Thoracic aorta (tissue), 2 donors: ENCODE measurements at places on chromosomes 6 and 20.

- DNase-seq: no peak
Measured at GRCh38 chr6:43074847-43075669, 1.1 kb upstream of the PTK7 start.

GRCh38 chr6:55777469-55777868 lies 97.9 kb downstream of the BMP5 start:
- DNase-seq: no peak

DNA sequence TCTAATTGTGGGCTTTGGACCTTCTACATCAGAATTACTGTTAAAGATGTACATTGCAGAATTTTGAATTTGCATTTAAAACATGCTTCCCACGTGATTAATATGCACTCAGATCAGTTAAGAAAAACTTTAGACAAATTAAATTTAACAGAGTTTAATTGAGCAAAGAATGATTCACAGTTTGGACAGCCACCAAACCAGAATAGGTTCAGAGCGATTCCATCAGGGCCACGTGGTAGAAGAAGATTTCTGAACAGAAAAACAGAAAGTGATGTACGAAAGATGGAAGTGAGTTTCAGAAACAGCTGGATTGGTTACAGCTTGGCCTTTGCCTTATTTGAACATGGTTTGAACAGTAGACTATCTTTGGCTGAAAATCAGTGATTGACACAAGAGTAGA lies 704.2 kb upstream of the MAP3K7 start:
- DNase-seq: no peak

GRCh38 chr6:56417823-56418222 lies 170.4 kb upstream of the COL21A1 start:
- no peak for DNase-seq

- DNase-seq: no peak
Measured at GRCh38 chr6:27091661-27092315, 155.7 kb upstream of the PRSS16 start.

GRCh38 chr6:112622036-112622435 lies 274.9 kb downstream of the RFPL4B start:
- no peak for DNase-seq

DNA sequence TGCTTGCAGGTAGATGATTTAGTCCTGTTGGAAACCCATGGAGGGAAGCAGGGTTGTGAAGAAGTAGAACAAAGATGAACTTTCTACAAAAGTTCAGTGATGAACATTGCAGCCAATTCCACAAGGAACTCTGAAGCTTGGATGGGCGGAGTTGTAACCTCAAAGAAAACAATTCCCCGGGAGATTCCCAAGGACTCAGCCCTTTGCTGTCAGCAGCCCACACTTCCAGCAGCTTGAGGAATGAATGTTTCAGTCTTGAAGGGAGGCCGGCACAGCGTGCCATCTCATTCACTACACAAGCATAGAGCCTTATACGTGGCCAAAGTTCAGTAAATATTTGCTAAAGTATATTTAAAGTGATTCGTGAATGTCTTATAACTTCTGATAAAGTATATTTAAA lies 269.4 kb downstream of the NKAIN2 start:
- DNase-seq: no peak

GRCh38 chr6:3076320-3076719 lies 8.0 kb downstream of the RIPK1 start:
- no peak for DNase-seq

DNA sequence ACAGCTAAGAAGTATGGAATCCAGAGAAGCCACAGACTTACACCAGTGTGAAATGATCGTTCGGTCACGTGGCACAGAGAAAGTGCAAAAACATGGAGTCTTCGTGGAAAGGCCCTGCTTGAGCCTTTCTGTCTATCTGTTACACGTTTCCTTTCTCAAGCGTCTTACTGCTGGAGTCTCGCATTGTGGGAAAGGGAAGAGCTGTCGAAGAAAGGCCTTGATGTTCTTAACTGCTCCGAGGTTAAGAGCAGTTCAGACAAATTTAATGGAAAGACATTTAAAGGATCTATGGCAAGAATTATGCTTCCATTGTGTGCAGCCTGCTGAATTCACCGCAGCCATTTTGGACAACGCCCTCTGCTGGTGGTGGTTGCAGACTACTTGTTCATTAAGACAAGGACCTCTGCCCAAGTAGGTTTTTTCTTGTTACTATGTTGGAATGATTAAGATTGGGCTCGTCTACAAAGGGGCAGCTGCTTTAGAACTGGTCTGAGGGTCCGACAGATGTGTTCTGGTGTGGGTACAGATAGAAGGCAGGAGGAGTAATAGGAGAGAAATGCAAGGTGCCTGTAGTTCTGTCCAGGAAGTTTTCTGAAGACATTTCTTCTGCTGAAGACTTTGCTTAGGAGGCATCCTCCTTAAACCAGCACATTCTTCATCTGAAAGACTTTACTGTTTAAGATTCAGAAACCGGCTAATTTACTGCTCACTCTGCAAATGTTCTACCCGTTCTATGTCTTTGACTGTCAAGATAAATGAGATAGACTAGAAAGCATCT lies 24.7 kb upstream of the CCN6 start:
- peak; percentile 13 for DNase-seq

GRCh38 chr6:56744528-56744927 lies 101.8 kb upstream of the DST start:
- no peak for DNase-seq

DNA sequence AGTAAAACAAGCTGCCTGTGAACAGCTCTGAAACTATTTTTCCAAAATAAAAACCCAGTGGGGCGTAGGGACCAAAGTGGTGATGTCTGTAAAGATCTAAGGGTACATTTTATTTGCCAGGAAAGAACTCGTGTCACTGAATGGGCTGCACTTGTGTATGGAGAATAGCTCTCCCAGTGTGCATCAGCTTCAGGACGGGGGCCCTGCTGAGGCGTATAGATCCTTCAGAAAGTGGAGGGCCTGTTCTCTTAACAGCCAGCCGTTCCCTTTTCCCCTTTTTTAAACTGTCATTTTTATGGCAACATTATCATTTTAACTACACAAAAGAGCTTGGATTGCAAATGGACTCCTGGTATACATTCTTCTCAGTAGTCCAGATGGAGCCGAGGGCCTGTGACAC lies 137.3 kb downstream of the TMEM242 start:
- no peak for DNase-seq

GRCh38 chr6:139762587-139763031 lies 388.2 kb upstream of the CITED2 start:
- no peak for DNase-seq
